ENCODE measurements at places on chromosomes 6 and 20.

GRCh38 chr6:111841822-111842221 lies 31.4 kb downstream of the FYN start:
- DNase-seq, result peak; percentile 76

GRCh38 chr20:63895952-63896263 lies 982 bp downstream of the DNAJC5 start:
- no peak for DNase-seq

GRCh38 chr6:84657486-84657885 lies 106.9 kb downstream of the TBX18 start:
- no peak for DNase-seq

GRCh38 chr20:17699931-17700351 lies at the start of gene BANF2:
Gene BANF2, plus strand, starts transcription at chr20:17699966. Its CDS starts 25,060 bp downstream, at chr20:17725026.
- DNase-seq, result no peak

DNA sequence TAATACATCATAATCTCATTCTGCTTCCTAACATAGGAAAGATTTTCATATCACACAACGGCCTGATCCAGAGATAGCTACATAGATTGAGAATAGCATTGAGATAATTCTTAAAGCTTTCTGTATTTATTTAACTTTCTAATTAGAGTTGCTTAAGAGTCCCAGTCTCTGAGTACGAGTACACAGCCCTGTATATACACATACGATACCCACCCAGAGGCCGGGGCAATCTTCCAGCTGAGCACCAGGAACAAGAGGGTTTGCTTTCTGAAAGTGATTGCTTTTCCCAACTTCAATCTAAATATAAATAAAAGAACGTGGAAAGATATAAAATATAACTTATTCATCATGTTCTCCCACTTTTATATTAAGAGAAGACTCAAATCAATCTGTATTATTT lies 313.8 kb downstream of the COL12A1 start:
- DNase-seq, result no peak

DNA sequence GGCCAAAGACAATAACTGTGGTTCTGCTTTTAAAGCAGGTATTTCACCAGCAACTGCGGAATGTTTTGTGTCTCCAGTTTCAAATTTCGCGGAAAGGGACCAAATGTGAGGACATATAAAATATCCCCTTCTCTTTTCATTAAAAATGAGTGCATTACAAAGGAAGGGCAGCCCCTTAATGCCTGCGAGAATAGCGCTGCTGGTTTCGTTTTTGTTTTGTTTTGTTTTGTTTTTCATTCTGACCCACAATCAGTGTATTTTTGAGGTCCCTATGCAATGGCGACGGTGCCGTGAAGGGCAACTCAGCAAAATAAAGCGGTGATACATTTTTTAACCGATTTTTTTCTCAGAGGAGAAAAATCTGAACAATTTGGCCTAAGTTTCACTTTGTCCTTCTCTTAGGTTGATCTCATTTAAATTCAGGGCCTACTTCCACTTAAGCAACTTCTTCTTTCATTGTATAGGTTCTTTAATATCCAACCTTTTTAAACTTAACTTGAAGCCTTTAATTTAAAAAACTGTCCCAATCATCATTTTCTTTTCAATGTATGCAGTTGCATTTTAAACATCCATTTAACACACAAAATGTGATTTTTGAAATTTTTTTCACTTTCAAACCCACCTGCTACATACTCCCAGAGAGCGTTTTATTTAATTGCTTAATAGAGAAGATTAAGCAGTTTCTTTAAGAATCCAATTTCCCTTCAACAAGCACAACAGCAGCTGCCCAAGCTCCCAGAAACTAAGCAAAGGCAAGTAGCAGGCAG lies 2.9 kb upstream of the HIVEP2 start:
- no peak for DNase-seq

DNA sequence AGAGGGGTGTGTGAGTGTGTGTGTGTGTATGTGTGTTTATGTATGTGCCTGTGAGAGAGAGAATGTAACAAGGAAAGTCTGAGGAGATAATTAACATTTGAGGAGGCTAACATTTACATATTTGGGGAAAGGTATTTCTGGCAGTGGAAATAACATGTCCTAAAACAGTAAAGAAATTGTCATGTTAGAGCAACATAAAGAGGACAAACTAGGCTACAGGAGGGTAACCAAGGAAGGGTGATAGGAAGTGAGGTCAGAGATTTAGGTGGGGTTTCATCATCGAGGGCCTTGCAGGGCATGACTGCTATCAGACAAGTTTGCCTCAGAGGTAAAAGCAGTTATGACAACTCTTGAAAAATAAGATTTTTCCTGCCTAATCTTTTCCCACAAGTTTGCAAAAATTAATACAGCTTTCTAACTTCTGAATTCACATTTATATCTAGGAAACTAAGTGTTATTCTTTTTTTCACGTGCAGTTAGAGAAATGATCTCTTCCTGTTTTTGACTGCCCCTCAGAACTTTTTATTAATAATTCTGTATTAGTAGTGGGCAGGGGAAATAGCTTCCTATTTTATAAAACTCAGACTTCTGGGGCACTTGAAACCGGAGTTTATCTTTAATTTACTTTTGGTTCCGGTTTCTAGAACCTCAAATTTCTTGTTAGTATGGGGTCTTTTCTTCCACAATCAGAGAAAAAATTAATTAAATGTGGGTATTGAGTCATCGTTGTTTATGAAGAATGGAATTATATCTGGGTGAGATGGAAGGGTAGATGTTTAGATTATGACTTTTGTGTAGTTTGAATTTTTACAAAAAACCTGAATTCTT lies 30.5 kb upstream of the RHAG start:
- no peak for DNase-seq
